ENCODE measurements at places on chromosomes 11 and 22.

DNA sequence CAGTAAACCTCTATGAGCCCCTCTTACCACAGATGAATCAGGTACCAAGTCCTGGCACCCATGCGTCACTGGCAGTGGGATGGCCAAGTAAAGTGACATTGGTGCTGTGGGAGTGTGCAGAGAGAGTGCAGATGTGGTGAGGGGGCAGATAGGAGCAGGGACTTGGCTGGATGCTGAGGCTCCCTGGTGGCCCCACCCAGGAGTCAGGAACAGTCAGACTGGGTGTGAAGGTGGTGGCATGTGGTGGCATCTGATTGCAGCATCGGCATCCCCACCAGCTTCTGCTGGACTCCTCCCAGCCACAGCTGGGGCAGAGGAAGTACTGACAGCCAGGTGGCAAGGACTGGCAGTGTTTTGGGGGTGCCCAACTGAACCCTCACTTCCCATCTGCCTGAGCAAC, 11.4 kb downstream of the DGAT2 start:
- DNase-seq, result no peak

GRCh38 chr11:132941024-132941646, 591.2 kb downstream of the OPCML start:
- DNase-seq, result no peak

- DNase-seq, result no peak
Observed at GRCh38 chr11:134901955-134902918, 490.2 kb upstream of the B3GAT1 start.

DNA sequence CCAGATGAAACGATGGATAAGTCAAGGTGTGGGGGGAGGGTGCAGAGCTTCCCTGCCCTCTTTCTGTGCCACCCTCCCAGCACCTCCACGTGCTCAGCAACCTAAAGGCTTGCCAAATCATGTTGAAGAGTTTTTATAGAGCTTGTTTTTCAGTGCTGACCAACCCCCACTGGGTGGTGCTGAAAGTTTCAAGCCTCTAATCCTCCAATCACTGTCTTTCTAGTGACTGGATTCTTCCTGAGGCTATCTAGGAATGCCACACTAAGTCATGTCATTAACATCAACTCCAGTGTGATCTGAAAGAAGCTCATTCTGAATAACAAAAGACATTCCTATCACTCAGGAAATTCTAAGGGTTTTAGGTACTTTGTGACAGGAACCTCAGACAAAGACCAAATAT, 382.6 kb downstream of the DYNC2H1 start:
- no peak for DNase-seq

GRCh38 chr11:114713756-114714155, 35.4 kb downstream of the NXPE2 start:
- no peak for DNase-seq

GRCh38 chr11:65427691-65428577, 5.3 kb downstream of the NEAT1 start:
- no peak for DNase-seq

GRCh38 chr11:34665077-34665835, 44.4 kb downstream of the EHF start:
- DNase-seq, result no peak

GRCh38 chr22:19612866-19613572, 88.8 kb upstream of the CLDN5 start:
- no peak for DNase-seq
